Activated CD4-positive, CD25-positive, alpha-beta regulatory T cell (primary cell): ENCODE measurements at places on chromosomes 6 and 20.

DNA sequence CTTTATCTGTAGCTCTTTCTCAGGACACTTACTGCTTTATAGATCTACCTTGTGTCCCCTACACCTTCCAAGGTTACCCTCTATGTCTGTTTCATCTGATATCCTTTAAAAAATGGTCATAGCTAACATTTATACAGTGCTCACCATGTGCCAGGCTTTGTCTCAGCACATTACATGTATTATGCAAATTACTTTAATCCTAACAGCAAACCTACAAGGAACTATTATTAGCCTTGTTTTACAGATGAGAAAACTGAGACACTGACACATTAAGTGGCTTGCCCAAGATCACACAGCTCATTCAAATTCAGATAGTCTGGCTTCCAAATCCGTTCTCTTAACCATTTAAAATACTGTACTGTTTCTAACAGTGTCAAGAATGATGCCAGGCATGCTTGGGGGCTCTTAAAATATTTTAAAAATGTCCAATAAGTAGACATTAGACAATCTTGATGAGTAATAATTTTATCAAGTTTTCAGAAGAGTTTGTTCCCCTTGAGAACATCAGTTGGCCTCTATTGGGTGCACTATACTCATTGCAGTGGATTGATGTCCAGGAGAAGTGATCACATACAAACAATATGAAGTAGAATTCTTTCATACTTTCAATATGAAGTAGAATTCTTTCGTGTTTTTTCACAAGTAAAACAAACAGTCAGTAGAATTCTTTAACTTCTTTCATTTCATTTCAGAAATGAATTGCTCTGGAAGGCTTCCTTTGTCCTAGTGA is 69.6 kb downstream of the DNAH8 start:
- no peak for DNase-seq

DNA sequence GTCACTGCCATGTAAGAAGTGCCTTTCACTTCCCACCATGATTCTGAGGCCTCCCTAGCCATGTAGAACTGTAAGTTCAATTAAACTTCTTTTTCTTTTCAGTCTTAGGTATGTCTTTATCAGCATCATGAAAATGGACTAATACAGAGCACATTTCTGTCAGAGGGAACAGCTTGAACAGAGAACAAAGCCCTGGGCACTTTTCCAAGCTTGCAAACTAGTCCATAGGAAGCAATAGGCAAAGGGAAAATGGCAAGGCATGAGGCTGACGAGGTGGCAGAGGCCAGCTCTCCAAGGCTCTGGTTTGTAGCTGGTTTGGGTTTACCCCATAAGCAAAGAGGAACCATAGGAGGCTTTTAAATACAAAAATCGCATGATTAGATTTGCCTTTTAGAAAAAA is 185.1 kb upstream of the HDDC2 start:
- no peak for DNase-seq

GRCh38 chr6:151096691-151097606 is 142.8 kb upstream of the AKAP12 start:
- no peak for DNase-seq

- DNase-seq, result no peak
Measured at GRCh38 chr6:90714319-90714718, 127.4 kb upstream of the MAP3K7 start.

- no peak for DNase-seq
Measured at GRCh38 chr6:122214605-122215318, 184.7 kb upstream of the HSF2 start.

- no peak for DNase-seq
Measured at GRCh38 chr20:21821358-21821757, 115.9 kb downstream of the PAX1 start.

GRCh38 chr6:132382630-132383175 is 18.6 kb downstream of the MOXD1 start:
- DNase-seq, result no peak

DNA sequence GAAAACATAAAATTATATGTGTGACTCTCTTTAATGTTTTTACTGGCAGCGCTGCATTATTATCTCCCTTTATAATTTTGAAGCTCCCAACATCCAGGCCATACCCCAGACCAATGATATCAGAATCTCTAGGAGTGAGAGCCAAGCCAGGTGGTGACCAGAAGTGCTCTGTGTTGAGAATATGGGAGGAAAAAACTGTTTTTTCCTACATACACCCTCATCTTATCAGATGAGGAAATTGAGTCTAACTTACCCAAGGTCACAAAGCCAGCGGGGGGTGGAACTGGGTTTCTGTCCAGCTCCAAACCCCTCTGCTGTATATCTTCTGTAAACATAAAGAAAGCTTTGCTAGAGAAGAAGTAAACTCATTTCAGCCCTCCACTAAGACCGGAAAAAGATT is 42.5 kb downstream of the LY86 start:
- no peak for DNase-seq

GRCh38 chr20:17403461-17403860 is 127.7 kb downstream of the BFSP1 start:
- DNase-seq, result no peak

GRCh38 chr6:39776581-39776980 is 15.6 kb upstream of the DAAM2 start:
- DNase-seq, result no peak

DNA sequence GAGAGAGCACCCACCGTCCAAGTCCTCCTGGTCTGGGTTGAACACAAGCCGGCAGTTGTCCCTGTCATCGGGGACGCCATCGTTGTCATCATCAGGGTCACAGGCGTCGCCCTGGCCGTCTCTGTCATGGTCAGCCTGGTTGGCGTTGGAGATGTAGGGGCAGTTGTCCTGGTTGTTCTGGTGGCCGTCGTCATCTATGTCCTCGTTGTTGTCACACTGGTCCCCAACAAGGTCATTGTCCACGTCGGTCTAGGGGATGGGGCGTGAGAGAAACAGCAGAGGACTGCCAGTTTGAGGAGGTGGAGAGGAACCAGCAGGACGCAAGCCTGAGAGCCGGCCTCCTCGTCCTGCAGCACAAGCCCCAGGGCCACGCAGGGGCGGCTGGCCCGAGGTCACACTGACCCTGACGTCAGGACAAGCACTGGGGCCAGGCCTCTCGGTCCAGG is 28.5 kb downstream of the THBS2 start:
- no peak for DNase-seq

- DNase-seq, result no peak
Measured at GRCh38 chr20:50928469-50928868, 2.8 kb downstream of the ADNP start.

GRCh38 chr20:922781-923180 is 6.6 kb upstream of the ANGPT4 start:
- DNase-seq, result no peak

GRCh38 chr20:44609516-44610312 is 27.3 kb downstream of the PKIG start:
- peak; percentile 59 for DNase-seq

- no peak for DNase-seq
Measured at GRCh38 chr20:59084041-59084850, 41.7 kb upstream of the PRELID3B start.

DNA sequence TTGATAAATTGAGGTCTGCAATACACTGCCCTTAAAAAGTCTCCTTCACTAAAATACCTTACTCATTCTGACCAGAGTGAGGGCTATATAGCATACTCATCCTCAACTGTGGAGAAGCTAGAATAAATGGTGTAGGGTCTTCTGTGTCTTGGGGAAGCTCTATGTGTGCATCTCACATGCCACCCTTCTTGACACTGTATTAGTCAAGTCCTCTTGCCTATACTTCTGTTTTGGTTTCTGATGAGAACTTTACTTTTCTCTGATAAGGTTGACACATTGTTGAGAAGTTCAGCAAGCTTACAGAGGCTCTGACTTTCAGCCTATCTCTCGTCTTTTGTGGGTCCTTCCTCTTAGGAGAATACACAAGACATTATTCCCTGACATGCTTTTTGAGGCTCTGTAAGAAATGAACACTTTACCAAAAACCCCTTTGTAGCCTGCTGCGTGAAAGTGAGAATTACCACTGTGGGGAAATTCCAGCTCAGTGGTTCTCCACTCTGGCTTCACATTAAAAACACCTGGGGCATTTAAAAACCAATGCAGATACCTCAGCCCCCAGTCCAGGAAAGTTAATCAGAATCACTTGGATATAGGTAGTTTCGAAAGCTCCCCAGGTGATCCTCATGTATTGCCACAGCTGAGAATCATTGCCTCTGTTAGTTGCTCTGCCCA is 372.1 kb upstream of the HS3ST5 start:
- no peak for DNase-seq

GRCh38 chr6:73231986-73232391 is 6.7 kb upstream of the KHDC1L start:
- DNase-seq, result no peak

DNA sequence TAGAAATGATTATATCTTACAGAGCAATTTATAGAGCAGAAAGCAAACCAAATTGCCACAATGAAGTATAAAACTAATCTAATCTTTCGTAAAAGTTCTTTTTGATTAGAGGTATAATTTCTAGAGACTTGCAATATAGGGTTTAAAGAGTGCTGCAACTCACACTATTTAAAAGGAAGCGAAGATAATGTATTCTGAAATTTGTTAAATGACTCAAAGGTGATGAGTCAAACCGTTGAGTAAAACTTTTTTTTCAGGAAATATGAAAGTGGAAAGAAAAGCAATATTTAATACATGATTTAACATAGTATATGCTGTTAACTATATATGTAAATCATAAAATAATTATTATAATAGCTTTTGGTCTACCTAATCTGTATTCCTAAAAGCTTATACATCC is 133.6 kb downstream of the SYNE1 start:
- no peak for DNase-seq

DNA sequence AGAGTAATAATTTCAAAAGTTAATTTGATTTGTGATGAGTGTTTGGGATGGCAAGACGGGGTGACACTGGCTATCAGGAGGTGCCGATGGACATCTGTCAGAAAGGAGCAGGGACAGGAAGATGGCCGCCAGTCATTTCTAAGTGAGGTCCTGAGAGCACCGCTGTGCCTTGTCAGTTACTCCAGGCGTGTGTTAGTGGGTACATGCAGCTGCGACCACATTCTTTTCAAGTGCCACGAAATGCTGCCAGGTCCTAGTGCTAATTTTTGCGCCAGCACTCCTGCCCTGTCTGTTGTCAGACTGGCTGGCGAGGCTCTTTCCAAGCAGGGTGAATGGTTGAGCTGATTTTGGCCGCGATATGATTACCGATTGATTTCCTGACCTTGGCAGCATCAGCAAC is 64.6 kb upstream of the INSM1 start:
- DNase-seq, result no peak

- no peak for DNase-seq
Measured at GRCh38 chr6:45184937-45185336, 143.2 kb upstream of the RUNX2 start.

DNA sequence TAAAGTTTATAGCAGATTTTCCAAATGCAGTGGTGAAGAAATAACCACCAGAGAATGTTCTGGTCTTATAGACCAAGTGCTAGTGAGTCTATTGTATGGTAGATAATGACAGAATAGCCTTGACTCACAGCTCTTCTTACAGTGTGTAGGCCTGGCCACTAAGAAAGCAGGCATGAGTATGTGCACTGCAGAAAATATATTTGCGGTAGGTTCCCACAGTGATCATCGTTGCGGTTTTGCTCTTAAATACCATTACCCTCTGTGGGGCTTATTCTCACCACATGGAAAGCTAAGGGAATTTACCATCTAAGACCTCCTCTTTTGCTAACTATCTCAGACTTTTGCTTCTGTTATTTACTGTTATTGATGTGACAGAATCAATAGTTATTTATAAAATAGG is 212.3 kb upstream of the SYNDIG1 start:
- DNase-seq, result no peak

DNA sequence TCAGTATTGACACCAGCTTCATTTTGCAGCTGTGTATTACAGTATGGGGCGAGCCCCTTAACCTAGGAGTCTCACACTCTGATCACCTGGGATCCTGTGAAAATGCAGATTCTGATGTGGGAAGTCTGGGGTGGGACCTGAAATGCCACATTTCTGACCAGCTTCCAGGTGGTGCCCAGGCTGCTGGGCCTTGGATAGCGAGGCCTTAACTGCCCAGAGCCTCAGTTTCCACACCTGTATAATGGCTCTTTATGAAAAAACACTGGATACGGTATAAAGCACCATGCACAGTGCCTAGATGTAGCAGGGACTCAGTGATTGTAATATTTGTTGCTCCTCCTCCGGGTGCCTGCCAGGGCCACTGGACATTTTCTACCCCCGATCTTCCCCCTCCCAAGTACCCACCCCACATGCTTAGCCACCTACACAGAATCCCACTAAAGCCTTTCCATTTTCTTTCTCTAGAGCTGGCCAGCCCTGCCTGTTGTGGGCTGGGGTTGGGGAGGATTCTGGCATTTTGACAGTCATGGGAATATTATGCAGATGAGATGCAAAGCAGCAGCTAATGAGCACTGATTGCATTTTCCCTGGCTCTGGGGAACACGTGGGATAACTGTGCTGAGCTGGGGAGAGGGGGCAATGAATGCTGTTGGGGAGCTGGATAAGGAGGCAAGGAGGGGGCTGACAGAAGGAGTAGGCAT is 44.8 kb downstream of the SPDEF start:
- no peak for DNase-seq

DNA sequence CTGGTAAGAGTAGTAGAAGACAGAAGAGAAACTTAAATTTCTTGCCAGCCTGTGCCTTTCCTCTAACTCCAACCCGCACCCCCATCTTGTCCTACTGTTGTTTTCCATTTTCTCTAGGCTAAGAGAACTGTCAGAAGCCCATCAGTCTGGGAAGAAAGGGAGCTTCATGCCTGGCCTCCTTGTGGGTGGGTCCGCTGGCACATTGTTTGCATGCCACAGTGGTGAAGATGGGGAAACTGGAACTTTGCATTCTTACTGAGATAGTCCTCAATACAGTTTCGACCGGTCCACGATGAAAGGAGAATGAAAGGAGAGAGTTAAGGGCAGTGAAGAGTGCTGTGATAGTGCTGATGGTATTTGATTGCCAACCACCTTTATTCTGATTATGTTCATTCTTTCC is 103.1 kb downstream of the TCP11 start:
- DNase-seq, result no peak

- DNase-seq, result no peak
Measured at GRCh38 chr6:13524801-13525508, 37.6 kb upstream of the GFOD1 start.

- no peak for DNase-seq
Measured at GRCh38 chr20:43799150-43799711, 72.4 kb upstream of the GTSF1L start.

GRCh38 chr6:156933201-156934068 is 156.3 kb downstream of the ARID1B start:
- no peak for DNase-seq
